ENCODE measurements at places on chromosomes 16 and 17.
A peak's percentile ranks its signal among the peaks of the same experiment; 100 is the strongest.

GRCh38 chr16:17566075-17566474, 95.3 kb upstream of the XYLT1 start:
- DNase-seq: no peak

GRCh38 chr17:36894177-36894576, 43.1 kb upstream of the LHX1 start:
- DNase-seq: no peak

DNA sequence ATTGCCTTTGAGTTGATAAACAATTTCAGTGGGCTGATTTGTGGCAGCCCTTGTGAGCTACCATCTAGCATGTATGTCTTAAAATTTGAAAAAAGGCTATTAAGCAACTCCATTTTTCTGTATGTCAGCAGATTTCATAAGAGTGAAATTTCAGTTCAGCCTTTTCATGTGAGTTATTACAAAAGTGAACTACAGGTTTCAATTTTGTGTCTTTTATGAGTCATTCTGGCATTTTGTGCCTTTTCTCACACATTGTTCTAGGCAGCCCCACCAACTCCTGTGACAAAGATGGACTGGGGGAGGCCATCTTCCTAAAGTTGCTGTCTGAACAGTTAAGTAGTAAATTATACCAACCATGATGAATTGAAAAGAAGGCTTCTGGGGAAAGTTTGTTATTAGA, 52.1 kb downstream of the USP10 start:
- DNase-seq: no peak

DNA sequence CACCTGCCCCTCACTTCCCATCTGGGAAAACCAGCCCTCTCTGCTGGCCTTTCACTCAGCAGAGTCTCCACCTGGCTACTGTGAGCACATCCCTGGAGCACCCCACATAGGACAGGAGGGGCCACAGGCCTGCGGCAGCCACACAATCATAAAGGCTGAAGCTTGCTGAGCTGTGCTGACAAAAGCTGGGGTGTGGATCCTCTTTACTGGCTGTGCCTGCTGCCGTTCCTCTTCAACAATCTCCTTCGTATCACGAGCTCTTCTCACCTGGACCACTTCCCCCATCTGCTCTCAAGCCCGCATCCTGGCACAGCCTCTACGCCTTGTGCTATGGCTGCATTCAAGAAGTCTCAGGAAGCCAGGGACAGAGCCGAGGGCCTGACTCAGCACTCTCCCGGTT, 86.1 kb downstream of the ZNF778 start:
- DNase-seq: no peak

- DNase-seq: peak; percentile 75
Observed at GRCh38 chr17:49407981-49408501, 6.6 kb downstream of the PHB1 start.

DNA sequence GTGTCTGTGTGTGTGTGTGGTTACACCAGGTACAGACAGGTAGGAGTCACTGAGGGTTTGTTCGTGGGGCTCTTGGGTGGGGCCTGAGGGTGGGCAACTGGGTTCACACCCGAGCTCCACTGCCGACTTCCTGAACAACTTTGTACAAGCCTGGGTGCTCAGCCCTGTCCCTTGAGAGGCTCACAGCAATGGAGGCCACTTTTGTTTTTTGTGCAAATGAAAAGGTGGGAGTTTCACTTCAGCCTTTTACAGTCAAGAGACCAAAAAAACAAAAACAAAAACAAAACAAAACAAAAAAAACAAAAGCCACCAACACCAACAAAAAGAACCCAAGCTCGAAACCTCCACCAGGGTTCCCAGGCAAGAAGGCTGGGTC, 2.4 kb downstream of the RHBDF2 start:
- no peak for DNase-seq

- DNase-seq: no peak
Observed at GRCh38 chr17:65530523-65531255, 30.8 kb downstream of the AXIN2 start.

DNA sequence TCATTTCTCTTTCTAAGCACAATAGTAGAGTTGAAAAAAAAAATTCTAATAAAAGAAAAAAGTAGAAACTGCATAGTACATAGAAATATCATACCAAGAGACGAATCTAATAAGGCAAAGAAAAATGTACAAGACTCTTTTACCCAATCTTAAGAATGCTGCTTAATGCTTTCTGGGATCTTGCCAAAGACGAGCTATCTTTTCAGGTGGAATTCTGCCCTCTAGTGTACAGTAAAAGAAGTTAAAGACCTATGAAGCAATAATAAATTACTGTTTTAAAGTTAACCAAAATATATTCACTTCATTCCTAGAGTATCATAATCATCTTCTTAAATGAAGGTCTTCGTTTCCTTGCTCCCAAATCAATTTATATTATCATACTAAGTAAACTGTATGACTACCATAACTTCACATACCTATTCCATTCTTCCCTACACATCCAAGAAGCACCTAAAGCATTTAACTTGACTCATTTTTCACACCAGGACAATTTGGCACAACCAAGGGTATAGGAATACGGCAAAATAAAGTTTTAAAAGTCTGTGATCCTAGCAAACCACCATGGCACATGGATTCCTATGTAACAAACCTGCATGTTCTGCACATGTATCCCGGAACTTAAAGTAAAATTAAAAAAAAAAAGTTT, 47.7 kb downstream of the CFDP1 start:
- no peak for DNase-seq

Data from effector CD4-positive, alpha-beta T cell (primary cell).